ENCODE measurements at places on chromosomes 2 and 18. TPM values are rescaled to one million over a fixed set of nuclear protein-coding genes. Genes with fewer than 3 reads are reported as not detected.

DNA sequence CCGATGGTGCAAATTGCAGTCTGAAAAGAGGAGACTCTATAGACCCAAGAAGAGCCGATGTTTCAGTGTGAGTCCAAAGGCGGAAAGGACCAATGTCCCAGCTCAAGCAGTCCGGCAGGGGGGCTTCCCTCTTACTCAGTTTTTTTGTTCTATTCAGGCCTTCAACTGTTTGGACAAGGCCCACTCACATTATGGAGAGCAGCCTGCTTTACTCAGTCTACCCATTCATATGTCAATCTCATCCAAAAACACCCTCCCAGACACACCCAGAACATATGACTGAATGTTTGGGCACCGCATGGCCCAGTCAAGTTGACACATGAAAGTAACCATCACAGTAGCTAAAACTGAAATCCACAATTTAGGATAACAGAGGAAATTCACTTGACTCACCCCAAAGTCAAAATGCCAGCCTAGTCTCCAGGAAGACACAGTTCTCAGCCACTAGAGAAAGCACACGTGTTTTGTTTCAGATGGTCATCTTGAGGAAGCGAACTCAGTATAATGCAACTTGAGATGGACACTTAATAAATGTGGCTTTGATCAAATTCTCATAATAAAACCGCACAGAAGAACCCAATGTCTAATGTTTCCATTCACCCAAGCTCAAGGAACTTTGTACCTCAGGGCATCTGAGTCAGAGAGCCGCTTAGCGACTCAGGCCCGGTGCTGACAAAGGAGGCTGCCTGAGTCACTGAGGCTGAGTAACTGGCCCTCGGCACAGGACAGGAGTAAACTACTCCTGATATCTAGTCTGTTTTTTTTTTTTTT lies 2.4 kb downstream of the FHL2 start:
- DNase-seq = peak; percentile 43

The GKN1 gene
- total RNA-seq = not detected

The SERPINB8 gene
- 32.7 TPM for total RNA-seq

The FBXO48 gene
- 0.95 TPM for total RNA-seq

DNA sequence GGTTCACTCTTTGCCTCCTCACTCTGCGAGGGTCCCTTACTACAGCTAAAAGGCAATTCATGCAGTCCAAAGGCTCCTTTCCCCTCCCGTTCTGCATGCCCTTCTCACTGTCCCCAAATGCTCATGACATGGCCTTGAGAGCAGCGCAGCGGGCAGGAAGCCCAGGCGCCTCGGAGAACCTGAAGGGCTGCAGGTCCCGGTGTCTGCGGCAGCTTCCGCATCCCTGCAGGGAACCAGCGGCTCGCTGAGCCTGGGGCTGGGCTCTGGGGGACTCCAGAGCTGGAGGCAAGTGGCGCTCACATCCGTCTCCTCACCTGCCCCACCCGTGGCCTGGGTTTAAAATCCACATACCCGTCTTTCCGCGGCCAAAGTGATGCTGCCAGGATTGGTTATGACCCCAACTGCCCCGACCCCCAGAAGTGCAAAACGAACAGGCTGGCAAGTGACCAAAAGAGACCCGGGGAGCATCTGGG lies 462 bp upstream of the CIDEA start:
- DNase-seq = no peak

The ALKAL2 gene
- 16.0 TPM for total RNA-seq

DNA sequence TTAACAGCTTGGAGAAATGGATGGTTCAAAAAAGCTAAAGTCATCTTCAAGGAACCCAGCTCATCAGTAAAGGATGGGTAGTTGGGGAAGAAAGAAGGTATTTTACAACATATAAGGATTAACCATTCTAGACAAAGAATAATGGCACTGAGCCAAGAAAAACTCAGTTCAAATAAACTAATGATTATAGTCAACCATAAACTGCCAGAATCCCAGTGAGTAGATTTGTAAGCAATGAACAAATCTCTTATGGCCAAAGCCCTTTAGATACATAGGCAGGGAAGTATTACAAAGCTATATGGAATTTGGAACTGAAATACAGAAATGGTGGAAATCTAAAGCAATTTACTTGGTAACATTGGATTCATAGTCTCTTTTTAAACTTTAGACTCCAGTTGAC lies 92.4 kb upstream of the ZFP36L2 start:
- no peak for DNase-seq

GRCh38 chr2:4618141-4618540 lies 914.8 kb downstream of the DCDC2C start:
- DNase-seq = no peak

DNA sequence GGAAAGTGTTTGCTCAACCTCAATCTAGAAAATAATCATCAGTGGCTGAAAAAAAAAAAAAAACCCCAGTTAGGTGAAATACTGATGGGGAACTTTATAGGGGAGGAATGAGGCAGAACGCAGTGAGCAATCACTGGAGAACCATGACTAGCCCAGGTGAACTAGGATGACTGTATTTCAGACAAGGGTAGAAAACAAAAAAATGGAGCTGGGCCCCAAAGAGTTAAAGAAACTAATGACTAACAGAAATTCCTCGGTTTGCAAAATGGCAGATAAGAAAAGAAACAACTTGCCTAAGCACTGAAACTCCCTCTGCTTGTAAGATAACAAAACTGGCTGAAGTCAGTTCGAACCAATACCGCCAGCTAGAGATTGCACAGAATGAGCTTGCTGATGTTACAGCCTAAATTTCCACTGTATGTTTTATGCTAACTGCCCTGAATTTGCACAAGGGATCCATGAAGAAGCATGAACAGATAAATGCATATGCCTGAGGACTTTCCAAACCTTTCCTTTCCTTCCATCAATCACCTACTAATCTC lies 245.9 kb downstream of the METTL4 start:
- DNase-seq = no peak

- no peak for DNase-seq
Measured at GRCh38 chr18:63199743-63200241, 119.8 kb downstream of the BCL2 start.

DNA sequence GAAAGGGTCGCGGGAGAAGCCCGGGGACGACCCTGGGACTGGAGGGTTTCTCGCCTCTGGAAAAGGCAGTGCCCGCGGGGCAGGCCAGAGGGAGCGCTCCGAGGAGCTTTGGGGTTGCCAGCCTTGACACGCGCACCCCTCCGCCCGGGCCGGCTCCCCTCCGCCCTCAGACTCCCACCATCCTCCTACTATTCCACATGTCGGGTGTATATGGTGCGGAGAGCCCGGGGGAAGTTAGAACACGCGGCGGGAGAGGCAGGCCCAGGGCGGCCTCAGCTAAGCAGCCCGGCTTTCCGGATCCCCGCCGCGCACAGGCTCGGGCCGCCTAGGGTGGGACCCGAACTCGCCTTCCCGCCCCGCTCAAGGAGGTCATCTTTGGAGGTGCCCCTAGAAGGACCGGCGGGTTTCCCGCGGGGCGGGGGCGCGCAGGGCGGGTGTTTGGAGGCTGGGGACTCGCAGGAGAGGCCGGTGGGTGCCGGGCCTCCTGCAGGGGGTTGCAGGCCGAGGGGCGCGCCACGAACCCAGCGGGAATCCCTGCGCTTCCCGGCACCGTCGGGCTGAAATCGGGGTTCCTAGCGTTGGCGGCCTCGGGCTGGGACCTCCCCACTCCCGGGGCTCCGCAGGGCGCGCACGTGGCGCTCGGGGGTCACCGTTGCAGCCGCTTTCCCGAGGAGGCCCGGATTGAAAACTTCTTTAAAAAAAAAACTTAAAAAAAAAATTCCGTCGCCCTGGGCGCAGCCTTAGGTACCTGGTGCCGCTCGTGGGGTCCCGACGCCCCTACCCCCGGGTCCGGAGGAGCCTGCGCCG lies 3.7 kb downstream of the NFATC1 start:
- no peak for DNase-seq

The CD8A gene
- 2.5 TPM for total RNA-seq

DNA sequence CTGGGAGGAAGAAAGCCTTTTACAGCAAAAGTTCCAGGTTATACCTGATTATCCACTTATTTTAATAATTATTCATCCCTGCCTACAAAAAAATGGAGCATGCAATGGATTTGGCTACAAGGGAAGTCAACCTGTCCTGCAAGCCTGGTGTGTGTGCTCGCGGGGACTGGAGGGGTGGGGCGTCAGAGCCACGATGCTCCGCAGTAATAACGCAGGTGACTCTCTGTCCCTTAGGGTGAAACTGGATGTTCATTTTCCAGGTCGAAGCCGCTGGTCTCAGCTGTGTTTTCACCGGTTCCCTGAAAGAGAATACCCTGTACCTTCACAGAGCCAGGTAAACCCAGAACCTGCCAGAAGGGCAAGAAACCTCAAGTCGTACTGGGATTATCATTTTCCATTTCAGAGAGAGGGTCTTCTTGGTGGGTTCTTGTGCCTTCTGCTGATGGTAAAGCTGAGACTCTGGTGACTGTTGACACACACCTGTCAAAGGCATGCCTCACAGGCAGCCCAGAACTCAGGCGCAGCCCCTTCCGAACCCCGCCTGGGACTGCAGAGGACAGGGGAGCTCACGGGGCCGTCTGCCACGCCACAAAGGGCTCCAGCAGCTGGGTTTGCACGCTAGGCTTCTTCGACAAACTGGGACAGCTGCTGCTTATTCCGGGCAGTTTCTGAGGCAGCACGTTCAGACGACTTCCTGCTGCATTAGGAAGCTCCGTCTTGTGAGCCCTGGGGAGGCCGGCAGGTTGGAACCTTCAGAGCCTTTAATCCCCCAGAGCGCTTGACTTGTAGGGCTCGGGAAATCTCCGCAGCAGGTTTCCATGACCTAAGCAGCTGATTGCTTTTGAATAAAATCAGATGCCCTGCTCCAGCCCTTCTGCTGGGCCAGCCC lies 58.6 kb downstream of the KCNG2 start:
- DNase-seq = no peak

The GPR45 gene
- total RNA-seq = not detected

GRCh38 chr2:142142595-142142994 lies 11.8 kb upstream of the LRP1B start:
- no peak for DNase-seq

The TCF4 gene
- total RNA-seq = 381 TPM

- DNase-seq = no peak
Measured at GRCh38 chr2:179141206-179141605, 91.3 kb upstream of the CCDC141 start.

The GLS gene
- 235 TPM for total RNA-seq

The CNGA3 gene
- total RNA-seq = 0.47 TPM

GRCh38 chr18:25416374-25416773 lies 64.4 kb upstream of the ZNF521 start:
- DNase-seq = no peak

- DNase-seq = no peak
Measured at GRCh38 chr2:16170675-16171424, 230.5 kb downstream of the MYCN start.

The IL36G gene
- not detected for total RNA-seq

- no peak for DNase-seq
Measured at GRCh38 chr2:47237375-47238334, 82.5 kb upstream of the STPG4 start.

DNA sequence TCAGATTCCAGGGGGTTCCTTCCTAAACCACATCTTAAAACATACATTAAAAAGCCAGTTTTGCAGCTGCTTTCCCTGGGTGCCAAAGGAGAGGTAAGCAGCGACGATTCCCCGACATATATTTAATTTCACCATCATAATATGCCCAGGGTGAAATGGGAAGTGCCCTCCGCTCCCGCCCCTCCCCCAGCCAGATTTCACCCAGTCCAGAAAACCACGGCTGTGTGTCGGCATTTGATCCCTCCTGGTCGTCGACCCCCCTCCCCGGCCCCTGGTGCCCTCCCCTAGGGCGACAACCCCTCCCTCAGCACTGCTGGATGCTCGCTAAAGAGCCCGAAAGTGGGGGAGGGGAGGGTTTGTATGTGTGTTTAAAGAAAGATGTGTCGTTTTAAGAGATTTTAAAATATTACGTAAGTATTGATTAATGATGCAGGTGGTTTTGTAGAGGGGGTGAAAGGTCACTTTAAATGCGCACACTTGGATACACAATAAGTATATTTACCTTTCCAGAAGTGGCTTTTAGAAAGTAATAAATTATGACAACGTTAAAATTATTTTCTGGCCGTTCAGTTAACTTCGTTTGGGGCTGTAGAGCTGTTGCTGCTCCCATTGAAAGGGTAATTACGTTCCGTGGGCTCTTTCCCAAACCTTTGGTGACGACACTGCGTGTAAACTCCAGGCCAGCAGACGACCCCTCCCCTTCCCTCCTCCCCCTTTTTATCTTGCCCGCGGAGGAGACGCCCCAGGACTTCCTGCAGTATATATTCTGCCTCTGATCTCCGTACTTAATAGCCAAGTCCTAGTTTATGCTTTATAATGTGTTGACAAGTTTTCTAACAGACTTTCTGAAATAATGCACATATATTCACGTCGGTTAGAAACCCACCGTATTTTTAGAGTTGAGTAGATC lies 3.4 kb upstream of the BCL11A start:
- DNase-seq = no peak

The SNED1 gene
- total RNA-seq = 40.7 TPM

The SLC5A7 gene
- not detected for total RNA-seq

DNA sequence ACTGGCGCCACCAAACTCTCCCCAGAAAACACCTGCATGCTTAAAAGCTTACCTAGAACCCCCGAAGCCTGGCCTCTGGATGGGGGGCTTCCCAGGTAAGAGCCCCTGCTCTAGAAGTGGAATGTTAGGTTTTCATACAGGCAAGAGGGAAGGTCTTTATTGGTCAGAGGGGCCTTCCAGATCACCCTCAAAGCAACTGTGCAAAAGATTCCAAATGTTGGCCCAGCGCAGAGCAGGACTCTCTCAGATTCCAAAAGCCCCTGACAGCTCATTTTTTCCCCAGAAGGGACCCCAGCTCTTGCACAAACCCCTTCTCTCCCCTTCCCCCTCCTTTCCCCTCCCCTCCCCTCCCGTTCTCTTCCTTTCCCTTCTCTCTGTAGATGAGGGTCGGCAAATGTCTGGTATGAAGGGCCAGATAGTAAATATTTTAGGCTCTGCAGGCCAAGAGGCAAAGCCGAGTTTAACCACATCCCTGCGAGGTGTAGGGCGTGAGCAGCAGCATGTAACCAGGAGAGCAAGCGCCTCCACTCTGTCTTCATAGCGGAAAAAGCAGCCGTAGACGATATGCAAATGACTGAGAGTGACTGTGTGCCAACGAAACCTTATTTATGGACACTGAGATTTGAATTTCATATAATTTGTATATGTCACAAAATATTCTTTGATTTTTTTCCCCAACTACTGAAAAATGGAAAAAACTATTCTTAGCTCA lies 116.9 kb downstream of the SMAD7 start:
- peak; percentile 18 for DNase-seq

The SERPINB5 gene
- not detected for total RNA-seq
